ENCODE measurements at places on chromosomes 6 and 20.
A peak's percentile ranks its signal among the peaks of the same experiment; 100 is the strongest.

- DNase-seq, result no peak
Measured at GRCh38 chr6:169810066-169810989, 58.9 kb downstream of the ERMARD start.

GRCh38 chr20:39676241-39676640 is 714.1 kb downstream of the DHX35 start:
- DNase-seq, result no peak

- peak; percentile 11 for DNase-seq
Measured at GRCh38 chr20:59992526-59993084, 34.4 kb downstream of the CDH26 start.

GRCh38 chr6:446418-447366 is 55.1 kb downstream of the IRF4 start:
- DNase-seq, result no peak

GRCh38 chr6:36613200-36613995 is 19.2 kb downstream of the SRSF3 start:
- DNase-seq, result no peak

GRCh38 chr6:90469906-90470305 is 117.0 kb downstream of the MAP3K7 start:
- no peak for DNase-seq

- DNase-seq, result no peak
Measured at GRCh38 chr6:158646023-158646910, 1.7 kb upstream of the DYNLT1 start.

- DNase-seq, result no peak
Measured at GRCh38 chr6:166820483-166820882, 135.9 kb downstream of the RNASET2 start.

DNA sequence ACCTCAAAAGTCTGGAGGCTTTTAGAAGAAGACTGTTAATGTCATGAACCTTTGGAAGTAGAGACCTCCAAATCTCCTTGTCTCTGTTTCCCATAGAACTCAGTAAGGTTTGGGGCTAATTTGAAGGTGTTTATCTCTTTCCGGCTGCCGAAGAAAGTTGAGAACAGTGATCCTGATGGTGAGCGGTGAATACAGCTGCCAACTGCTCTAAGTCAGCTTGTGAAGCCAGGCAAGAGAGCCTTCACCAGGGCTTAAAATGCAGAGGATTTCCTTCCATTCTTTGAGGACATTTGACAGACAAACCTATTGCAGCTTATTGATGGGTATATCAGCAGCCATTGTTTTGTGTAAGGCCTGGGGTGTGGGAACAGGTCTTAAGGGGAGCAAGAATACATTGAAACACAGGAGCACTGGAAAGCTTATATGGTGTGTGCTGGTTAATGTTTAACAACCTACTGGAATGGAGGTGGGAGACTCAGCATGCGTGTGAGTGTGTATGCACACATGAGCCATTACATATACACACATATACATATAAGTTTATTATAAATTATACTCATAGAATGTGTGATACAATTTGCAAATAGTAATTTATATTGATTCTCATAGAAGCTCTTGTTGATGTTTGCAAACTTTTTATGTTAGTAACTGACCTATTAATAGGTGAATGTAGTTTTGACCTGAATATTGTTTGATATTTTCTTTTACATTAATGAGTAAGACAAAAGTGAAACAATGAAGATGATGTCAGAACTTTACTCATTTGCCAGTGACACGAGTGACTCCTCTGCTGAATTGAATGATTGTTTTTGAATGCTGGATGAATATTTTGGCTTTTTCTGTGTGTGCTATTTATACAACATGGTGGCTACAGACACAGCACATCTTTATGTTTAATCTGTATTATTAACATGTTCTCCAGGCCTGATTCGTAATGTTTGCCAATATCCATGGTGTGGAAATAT is 18.1 kb downstream of the PLEKHG1 start:
- DNase-seq, result no peak

GRCh38 chr6:102398788-102399390 is 1005.4 kb downstream of the GRIK2 start:
- DNase-seq, result no peak

DNA sequence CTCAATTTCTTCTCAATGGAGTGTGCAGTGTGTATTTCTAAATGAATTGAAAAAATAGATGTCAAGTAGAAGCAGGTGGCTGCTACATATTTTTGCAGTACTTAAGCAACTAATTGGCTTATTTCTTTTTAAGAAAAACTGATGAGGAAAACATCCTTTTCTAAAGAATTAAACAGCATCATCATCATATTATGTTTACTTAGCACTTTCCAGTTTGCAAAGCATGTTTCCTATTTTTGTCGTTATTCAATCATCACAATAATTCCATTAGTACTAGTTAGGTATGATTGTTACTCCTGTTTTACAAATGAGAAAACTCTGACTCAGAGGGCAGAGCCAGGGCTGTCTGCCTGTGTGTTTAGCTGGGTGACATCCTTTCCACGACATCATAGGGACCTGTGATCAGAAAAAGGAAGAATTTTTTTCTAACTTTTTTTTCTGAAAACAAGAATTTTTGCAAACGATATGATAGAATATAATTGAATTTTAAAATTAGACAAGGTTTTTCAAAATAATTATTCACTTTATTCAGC is 22.7 kb upstream of the BMP6 start:
- no peak for DNase-seq

DNA sequence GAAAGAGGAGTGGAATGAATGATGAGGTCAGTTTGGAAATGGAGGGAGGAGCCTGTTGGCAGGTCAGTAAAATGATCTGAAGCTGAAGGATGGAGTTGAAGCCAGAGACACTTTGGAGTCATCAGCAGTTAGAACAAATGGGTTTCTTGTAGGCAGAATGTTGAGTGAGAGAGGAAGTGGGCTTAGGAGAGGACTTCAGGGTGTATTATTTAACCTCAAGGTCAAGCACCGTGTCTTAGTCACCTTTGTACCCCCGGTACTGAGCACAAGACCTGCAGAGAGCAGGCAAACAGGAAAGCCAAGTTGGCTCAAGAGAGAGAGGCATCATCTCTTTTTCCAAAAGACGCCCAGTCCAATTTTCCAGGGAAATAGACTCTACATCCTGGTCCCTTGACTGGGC is 23.3 kb downstream of the C20orf173 start:
- no peak for DNase-seq

- DNase-seq, result peak; percentile 54
Measured at GRCh38 chr20:43938932-43939761, 24.5 kb downstream of the TOX2 start.

DNA sequence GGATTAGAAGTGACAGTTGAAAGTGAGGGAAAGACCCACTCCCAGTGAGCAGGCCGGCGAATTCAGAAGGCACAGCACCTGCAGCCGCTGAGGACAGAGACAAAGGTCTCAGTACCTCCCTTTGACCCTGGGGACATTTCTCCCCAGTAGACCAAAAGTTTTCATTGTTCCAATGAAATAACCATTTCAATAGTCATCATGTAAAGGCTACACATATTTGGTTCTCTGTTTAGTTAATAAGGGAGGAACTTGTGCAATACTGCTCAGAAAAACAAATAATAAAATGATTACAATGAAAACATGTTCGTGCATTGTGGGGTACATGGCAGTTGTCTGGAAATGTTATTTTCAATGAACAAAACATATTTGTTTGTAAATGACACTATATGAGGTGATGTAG is 52.5 kb downstream of the EDN1 start:
- peak; percentile 58 for DNase-seq

DNA sequence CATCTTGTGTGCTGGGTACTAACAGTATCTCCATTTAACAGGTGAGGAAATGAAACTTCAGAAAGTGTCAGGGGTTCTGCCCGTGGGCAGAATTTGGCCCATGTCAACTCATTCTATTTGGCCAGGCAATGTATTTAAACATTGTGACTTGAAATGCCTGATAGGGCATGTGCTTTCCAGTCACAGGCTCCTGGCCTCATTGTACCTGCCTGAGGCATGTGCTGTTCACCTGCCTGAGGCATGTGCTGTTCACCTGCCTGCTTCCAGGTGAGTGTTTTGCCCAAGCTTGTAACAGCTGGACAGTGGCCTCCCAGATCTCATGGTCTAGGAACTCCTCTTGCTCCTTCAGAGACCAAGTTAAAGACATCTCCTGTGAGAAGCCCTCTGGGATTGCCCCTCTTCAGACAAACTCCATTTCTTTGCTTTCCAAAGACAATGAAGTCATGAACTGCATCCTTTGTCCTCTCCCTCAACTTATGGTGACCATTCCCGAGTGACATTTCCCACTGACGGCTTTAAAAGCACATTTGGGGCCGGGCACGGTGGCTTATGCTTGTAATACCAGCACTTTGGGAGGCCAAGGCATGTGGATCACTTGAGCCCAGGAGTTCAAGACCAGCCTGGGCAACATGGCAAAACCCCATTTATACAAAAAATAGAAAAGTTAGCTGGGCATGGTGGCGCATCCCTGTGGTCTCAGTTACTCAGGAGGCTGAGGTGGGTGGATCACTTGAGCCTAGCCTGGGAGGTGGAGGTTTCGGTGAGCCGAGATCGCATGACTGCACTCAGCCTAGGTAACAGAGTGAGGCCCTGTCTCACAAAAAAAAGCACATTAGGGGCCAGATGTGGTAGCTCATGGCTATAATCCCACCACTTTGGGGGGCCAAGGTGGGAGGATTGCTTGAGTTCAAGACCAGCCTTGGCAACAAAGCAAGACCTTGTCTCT is 48.7 kb downstream of the BCAS4 start:
- no peak for DNase-seq
